ENCODE measurements at places on chromosomes 7 and 10.

DNA sequence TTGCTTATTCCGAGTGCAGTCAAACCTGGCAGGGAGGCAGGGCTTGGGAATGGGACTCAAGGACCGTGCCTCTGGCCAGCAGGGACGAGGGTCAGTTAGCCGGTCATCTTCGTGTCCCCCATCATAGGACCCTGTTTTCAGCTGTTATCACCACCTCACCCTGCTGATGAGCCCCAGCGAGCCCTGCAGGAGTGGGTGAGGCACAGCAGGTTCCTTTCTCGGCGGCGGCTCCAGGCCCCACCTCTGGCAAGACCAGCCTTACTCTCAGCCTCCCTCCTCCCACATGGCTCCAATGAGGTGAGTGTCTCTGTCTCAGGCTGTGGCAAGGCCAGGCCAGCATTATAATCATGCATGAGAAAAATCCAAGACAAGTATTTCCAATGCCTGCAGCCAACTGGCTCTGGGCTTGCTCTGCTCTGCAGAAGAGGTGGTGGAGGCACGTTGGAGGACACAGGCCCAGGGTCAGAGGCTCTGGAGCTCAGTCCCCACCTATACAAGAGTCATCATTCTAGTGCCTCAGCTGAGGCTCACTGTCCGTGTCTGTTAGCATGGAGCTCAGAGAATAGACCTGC lies 15.7 kb downstream of the PKD1L1 start:
- no peak for DNase-seq

- DNase-seq: no peak
Measured at GRCh38 chr10:26550774-26551526, 112.8 kb downstream of the APBB1IP start.

GRCh38 chr10:109203646-109204353 lies 719.5 kb downstream of the XPNPEP1 start:
- no peak for DNase-seq

DNA sequence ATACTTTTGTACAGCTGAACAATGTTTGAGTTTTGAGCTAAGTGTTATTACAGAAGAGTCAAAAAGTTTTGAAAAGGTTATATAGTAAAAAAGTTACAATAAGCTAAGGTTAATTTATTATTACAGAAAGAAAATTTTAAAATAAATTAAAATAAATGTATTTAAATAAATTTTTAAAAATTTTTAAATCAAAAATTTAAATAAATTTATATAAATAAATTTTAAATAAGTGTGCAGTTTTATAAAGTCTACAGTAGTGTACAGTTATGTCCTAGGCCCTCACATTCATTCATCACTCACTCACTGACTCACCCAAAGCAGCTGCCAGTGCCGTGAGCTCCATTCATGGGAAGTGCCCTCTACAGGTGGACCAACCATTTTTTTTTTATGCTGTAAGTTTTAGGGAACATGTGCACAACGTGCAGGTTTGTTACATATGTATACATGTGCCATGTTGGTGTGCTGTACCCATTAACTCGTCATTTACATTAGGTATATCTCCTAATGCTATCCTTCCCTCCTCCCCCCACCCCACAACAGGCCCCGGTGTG lies 462.9 kb upstream of the ZMIZ1 start:
- DNase-seq: no peak

DNA sequence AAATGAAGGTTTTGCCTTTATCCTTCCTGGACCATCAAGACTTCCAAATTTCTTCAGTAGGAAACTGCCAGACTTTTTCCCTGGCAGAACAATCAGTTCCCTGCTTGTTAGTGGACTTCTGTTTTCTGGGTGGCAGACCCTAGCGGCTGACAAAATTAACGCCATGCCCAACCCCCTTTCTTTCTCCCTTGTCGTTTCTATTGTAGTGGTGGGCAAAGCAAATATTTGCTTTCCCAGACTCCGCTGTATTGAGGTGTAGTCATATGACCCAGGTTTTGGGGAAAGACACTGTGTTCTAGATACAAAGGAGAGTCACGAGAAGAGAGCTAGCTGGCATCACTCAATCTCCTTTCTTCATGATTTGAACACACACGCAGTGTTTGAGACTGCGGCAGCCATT lies 7.7 kb downstream of the PON2 start:
- DNase-seq: peak; percentile 10

DNA sequence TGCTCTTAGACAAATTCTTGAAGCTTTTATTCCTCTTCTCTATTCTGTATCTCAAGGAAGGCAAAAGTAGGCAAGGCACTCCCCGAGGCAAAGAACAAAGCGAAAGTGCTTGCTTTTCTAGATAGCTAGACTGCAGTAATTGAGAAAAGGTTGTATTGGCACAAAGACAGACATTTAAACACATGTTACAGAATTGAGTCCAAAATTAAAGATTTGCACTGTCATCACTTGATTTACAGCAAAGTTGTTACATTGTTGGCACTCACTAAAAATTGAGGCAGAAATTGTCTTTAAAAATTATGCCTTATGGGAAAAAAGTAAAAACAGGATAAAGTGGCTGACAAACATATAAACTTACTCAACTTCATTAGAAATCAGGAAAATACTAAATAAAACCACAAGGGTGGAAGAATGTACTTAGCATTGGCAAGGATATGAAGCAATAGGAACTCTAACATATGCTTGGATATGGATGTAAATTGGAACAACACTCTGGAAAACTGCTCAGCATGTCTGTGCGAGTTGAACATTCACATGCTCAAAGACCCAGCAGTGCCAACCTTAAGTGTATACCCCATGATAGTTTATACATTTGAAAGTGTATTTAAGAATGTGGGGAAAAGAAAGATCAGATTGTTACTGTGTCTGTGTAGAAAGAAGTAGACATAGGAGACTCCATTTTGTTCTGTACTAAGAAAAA lies 491.3 kb downstream of the GLRX3 start:
- no peak for DNase-seq

- no peak for DNase-seq
Measured at GRCh38 chr7:27793780-27794179, 53.8 kb downstream of the TAX1BP1 start.

DNA sequence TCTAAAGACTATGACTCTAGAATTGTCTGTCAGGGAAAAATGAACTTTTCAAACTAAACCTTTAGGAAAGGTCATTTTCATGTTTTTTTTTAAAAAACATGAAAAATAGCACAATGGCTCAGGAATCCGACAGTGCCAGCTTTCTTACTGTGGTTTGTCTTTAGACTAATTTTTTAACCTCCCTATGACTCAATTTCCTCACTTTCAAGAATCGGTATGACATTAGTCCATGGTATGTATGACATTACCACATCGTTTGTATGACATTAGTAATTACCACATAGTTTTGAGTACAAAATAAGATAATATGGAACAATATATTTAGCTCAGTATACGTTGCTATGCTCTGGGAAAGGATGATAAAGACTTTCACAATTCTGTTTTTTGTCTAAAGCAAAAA lies 383.2 kb downstream of the PTPRN2 start:
- no peak for DNase-seq

- no peak for DNase-seq
Measured at GRCh38 chr7:520503-521161, 986 bp upstream of the PDGFA start.
